ENCODE measurements at places on chromosomes 16 and 17.

DNA sequence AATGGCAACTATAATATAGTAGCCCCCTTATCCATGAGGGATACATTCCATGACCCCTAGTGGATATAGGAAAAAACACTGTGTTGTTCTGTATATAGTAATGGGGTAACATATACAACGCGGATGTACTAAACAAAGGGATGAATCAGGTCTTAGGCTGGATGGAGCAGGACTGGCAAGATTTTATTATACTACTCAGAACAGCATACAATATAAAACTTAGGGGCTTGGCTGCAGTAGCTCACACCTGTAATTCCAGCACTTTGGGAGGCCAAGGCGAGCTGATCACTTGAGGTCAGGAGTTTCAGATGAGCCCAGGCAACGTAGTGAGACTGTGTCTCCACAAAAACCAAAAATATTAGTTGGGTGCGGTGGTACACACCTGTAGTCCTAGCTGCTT, 26.8 kb downstream of the VMP1 start:
- no peak for DNase-seq

- DNase-seq: no peak
Measured at GRCh38 chr16:50717091-50717490, 23.7 kb downstream of the NOD2 start.

- DNase-seq: peak; percentile 27
Measured at GRCh38 chr17:32878211-32878610, 1.3 kb upstream of the MYO1D start.

- no peak for DNase-seq
Measured at GRCh38 chr17:42704490-42704836, 22.1 kb downstream of the CNTNAP1 start.

Measured in left ventricle myocardium superior (tissue), 1 donor.